ENCODE measurements at places on chromosomes 7 and 10.

GRCh38 chr7:107962817-107963216, 40.1 kb downstream of the LAMB1 start:
- DNase-seq = no peak

GRCh38 chr10:132850896-132851295, 64.9 kb upstream of the NKX6-2 start:
- no peak for DNase-seq

DNA sequence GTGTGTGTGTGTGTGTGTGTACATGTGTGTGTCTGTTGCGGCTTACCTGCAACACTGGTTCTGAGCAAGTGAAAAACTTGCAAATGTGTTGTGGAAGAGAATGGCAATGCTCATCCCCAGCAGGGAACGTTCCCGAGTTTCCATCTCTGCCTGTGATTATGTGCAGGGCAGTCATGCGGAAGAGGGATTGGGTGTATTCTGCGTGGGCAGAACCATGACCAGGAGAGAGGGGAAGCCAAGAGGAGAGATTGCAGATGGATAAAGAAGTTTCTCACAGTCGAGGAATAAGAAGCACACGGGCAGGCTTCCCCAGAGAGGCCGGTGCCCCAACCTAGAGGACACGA, 99.9 kb downstream of the CTBP2 start:
- DNase-seq = no peak

GRCh38 chr7:10128748-10129147, 844.9 kb upstream of the PHF14 start:
- DNase-seq = no peak

- DNase-seq = no peak
Observed at GRCh38 chr7:83934118-83934734, 260.4 kb downstream of the SEMA3A start.

DNA sequence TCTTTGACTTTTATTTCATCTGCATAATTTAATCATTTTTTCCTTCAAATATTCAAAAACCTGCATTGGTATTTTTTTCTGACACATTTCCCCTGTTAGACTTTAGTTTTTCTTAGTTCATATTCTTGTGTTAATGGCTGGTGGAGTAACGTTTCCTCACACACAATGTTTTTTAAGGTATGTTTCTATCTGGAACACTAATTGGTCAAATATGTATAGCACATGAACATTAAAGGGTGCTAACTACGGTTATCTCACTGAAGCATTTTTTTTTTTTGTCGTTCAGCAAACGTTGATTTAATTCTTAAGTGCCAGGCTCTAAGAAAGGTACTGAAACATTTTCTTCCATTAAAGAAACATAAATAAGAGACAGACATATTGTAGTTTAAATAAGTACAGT, 87.7 kb downstream of the PTPRZ1 start:
- DNase-seq = no peak

DNA sequence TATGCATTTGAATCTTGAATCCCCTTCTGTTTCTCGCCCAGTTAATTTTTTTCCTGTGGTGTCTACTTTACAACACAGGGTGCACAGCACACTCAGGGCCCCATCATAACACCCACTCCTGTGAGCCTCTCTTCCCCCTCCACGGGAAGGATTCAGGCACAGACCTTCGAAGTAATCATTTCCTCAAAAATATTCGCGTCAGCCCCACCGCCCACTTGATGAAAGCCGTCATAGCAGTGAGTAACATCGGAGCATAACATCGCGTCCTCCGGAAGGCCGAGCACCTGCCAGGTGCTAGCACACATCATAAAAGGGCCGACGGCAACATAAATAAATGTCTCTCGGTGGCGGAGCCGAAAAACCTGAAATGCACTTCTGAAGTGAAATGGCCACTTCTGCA, 201.7 kb upstream of the ADARB2 start:
- peak; percentile 20 for DNase-seq

DNA sequence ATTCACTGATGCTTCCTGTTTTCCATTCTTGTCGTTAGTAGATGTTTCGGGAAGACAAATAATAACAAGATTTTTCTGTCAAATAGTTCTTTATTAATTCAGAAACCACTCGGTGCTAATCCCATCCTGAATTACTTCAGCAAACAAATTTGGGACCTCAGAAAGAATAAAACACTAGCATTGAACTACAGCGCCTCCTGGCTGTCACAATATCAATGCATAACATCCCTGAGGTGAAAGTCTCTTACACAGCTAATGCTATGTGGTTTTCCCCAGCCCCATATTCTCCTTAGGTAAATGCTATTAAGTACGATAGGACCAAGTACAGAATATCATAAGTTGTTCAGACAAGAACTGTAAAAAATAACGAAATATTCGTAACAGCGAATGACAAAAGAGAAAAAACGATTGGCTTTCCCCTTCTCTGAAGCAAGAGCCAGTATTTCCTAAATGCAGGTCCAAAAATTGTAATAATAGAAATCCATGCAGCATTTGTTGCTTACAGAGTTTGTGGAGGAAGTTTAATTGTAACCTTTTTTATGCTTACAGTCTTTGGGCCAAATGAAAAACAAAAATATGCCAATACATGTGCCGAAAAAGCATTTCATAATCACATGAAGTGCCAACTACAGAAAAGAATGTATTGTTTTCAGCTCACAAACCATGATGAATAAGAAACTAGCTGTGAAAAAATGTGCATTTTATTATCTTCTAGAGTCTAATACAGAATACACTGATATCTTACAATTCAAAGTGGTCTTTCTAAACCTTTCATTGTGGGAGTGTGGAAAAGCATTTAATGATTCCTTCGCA, 47.3 kb downstream of the MYPN start:
- DNase-seq = no peak

DNA sequence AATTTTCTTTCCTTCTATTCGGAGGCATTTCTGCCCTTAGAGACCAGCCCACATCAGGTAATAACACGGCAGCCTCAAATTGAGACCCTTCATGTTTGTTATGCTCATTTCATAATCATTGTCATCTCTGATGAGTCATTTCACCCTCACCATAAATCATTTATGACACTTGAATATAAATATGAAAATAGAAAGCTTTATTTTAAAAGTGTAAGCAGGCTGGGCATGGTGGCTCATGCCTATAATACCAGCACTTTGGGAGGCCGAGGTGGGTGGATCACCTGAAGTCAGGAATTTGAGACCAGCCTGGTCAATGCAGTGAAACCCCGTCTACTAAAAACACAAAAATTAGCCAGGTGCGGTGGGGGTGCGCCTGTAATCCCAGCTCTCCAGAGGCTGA, 57.4 kb upstream of the EGFR start:
- DNase-seq = no peak

DNA sequence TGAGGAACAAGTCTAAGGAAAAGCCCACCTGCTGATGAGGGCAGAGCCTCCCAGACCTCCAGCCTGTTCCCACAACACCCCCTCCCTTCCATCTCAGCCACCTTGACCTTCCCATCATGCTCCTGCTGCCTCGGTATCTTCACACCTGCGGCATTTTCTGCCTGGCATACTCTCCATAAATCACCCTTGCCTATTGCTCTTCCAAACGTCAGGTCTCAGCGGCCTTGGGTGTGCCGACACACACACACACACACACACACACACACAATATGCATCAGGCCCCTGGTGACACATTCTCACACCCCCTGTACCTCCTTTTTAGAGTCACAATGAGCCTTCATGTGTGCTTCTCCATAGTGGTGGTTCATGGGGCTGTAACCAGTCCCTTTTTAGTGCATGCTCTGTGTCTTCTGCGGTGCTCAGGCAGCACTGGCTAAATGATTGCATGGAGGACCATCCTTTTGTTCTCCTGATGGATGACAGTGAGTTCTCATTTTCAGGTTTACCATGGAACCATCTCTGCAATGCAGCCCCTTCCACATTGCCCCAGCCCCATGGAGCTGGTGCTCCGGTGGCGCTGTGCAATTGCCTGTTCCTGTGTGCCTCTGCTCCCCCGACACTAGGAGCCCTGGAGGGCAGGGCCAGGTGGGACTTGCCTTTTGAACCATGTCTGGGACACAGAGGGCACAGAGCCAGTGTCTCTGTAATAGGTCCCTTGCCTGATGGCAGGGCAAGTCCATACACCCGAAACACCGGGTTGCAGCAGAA, 4.5 kb downstream of the ADIRF start:
- DNase-seq = no peak

DNA sequence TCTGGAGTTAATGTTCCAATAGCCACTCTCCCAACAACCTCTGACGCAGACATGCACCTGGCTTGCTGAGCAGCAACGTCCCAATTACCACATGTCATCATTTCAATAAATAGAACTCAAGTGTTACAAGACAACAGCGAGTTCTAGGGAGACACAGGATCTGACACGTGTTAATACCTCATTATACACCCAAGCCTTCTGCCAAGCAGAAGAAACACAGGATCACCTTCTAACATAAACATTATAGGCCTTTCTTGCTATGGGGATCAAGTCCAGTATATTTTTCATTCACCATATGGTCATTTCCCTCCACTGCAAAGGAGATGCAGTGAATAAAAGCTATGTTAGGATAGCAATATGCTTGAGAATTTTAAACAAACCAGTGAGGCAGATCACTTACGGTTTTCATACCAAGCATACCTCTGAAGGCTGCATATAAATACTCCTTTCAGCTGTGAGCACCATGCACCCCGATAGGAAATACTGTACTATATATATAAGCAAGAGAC, 74.2 kb downstream of the JAZF1 start:
- no peak for DNase-seq

DNA sequence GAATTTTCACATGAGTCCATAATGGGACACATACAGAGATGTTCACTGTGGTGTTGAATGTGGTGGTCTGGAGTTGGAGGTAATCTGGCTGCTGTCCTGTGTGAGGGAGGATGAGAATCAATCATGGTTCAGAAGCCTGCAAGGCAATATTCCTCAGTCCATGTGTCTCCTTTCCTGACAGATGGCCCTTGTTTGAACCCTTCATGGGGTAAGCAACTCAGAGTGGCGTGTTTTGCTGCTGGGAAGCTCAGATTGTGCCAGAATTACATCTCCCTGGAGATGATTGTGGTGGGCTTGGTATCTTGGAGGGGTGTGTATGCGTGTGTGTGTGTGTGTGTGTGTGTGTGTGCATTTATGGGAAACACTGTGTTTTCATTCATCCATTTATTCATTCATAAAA, 44.5 kb upstream of the COMTD1 start:
- DNase-seq = no peak

GRCh38 chr10:77907900-77908717, 18.4 kb downstream of the DLG5 start:
- DNase-seq = no peak

- DNase-seq = no peak
Observed at GRCh38 chr7:127799535-127800305, 147.7 kb downstream of the SND1 start.

- DNase-seq = no peak
Observed at GRCh38 chr7:99825452-99825851, 2.4 kb upstream of the CYP3A43 start.

DNA sequence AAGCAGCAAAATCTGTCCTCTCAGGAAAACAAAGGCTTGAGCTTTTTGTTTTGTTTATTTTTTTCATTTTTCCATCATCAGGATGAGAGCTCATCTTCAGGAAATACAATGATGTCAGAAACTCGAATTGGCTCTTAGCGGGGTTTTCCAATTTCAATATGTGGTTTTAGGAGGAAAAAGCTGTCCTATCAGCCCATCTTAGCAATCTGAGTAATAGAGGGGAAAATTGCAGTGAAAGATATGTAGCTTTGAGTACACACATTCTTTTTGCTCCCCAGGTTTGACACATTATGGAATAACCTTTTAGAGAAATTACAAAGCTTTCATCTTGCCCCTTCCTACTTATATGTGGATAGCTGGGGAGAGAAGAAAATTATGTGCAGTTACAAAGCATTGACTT, 113.6 kb upstream of the MYO3A start:
- DNase-seq = no peak

DNA sequence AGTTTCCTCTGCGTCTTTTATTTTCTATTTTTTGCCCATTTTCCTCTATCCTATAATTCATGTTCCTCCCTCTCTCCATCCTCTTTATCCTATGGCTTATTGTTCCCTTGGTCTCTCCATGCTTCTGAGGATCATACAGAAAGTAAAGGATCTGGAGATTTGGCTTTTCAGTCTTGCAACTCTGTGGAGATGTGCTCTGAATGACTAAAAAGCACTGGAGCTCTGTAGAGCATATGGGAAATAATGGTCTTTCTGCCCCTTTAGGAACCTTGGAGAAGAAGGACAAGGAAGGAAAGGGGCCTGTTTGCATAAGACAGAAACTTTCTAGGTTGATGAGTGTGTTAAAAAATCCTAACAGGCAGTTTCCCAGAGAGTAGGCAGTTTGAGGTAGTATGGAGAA, 120.1 kb downstream of the PHTF2 start:
- no peak for DNase-seq

GRCh38 chr7:94436700-94437099, 42.0 kb downstream of the COL1A2 start:
- DNase-seq = no peak

GRCh38 chr7:121204537-121204936, 124.3 kb upstream of the WNT16 start:
- no peak for DNase-seq

GRCh38 chr7:144416341-144416740, 12.8 kb upstream of the NOBOX start:
- no peak for DNase-seq

DNA sequence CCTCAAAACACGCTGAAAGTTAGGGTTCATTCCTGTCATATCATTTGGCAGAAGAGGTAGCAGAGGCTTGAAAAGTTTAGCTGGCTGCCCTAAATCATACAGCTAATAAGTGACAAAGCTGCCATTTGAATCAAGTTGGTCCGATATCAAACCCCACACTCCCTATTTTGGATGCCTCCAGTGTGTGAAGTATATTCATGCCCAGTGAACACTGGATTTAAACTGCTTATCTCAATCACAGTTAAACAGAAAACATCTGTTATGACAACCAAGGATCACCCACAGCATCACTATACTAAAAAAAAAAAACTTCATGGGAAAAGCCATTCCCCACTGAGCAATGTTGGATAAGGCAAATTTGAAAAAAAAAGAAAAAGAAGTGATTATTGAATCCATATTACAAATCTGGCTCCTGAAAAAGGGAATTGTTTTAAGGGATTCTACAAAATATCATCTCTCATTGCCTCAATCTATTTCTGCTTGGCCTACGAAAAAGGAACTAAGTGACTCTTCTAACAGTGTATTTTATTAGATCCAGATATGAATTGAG, 48.3 kb downstream of the ABCB1 start:
- no peak for DNase-seq

- no peak for DNase-seq
Observed at GRCh38 chr10:119418362-119418761, 124.2 kb downstream of the RGS10 start.

- no peak for DNase-seq
Observed at GRCh38 chr10:111707076-111707475, 476.5 kb downstream of the GPAM start.

DNA sequence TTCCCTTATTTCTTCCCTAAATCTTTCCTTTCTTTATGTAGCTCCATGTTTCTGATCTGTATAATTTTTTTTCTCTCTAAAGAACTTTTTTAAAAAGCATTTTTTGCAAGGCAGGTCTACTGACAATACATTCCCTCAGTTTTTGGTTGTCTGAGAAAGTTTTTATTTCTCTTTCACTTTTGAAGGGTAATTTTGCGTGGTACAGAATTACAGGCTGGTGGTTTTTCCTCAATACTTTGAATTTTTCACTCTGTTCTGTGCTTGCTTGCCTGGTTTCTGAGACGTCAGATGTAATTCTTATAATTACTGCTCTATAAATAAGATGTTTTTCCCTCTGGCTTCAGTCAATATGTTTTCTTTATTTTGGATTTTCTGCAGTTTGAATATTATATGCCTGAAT, 205.4 kb upstream of the VSTM2A start:
- no peak for DNase-seq
